ENCODE measurements at places on chromosomes 1 and 21.

- no peak for DNase-seq
Measured at GRCh38 chr1:20699558-20699957, 18.2 kb downstream of the KIF17 start.

DNA sequence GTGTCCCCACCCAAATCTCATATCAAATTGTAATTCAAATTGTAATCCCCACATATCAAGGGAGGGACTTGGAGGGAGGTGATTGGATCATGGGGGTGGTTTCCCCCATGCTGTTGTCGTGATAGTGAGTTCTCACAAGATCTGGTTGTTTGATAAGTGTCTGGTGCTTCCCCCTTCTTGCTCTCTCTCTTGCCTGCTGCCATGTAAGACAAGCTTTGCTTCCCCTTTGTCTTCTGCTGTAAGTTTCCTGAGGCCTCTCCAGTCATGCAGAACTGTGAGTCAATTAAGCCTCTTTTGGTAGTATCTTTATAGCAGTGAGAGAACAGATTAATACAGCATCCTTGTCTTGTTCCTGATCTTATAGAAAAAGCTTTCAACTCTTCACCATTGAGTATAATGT, 6.5 kb upstream of the LRRC39 start:
- no peak for DNase-seq

- no peak for DNase-seq
Measured at GRCh38 chr1:39187275-39188046, 17.0 kb upstream of the MACF1 start.

- DNase-seq = no peak
Measured at GRCh38 chr1:26945728-26946127, 14.5 kb downstream of the KDF1 start.

- no peak for DNase-seq
Measured at GRCh38 chr1:184791550-184791900, 36.9 kb upstream of the EDEM3 start.

DNA sequence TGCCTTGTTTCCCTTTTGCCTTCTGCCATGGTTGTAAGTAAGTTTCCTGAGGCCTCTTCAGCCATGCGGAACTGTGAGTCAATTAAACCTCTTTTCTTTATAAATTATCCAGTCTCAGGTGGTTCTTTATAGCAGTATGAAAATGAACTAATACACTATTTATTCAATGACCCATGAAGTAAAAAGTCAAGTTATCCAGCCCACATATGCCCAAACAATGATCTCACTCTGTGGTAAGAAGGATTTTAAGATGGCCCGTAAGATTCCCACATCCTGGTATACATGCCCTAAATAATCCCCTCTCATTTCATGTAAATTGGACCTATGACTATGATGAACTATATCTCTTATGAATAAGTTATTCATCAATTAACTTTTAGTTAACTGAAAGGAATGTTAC, 1008.3 kb upstream of the B3GALT2 start:
- no peak for DNase-seq

GRCh38 chr1:116605315-116605714, 34.5 kb upstream of the CD58 start:
- no peak for DNase-seq

DNA sequence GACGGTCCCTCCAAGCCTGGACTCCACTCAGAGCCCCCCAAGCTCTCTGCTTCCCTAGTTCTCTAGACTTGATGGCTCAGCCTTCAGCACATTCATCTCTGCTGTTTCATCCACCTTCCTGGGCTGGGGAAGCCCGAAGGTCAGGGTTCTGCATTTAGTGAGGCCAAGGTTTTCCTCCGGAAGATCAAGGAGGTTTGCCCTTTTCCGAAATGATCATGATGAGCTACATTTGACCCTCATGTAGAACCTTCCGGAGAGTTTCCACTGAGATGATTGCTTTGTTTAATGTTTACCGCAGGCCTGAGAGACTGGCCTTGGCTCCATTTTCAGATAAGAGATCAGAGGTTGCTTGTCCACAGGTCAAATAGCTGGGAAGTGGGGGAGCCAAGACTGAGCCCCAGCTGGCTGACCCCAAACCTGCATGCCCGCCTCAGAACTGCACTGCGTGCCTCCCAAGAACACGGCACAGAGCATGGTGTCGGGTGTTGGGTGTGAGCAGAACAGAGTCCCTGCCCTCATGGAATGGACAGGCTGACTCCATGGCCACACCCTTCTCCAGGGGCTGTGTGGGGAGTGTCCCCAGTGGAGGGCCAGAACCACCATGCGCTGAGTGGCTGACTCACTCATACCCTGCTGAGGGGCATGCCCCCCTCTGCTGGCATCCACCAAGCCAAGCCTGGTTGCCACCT, 200.8 kb upstream of the TMEM51 start:
- no peak for DNase-seq

GRCh38 chr1:151472856-151473731, 13.8 kb upstream of the POGZ start:
- DNase-seq = peak; percentile 21

GRCh38 chr1:222654849-222655248, 37.0 kb downstream of the MIA3 start:
- no peak for DNase-seq

- DNase-seq = no peak
Measured at GRCh38 chr1:209839875-209840546, 12.2 kb downstream of the UTP25 start.

DNA sequence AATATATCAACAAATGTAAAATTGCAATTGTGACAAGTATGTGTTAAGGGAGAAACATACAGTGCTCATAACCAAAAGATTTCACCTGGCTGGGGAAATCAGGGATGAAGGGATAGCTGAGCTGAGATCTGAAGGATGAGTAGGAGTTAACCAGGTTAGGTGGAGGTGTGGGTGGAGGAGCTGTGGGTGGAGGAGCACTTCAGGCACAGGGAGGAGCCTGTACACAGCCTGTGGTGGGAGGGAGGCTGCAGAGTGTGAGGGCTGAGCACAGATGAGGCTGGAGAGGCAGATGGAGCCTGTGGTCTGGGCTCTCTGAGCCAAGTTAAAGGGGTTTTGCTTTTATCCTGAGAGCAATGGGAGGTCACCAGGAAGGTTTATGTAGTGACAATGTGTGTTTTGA, 111.9 kb downstream of the XCL2 start:
- DNase-seq = no peak

GRCh38 chr1:246427611-246428010, 79.5 kb downstream of the SMYD3 start:
- no peak for DNase-seq

- DNase-seq = no peak
Measured at GRCh38 chr1:89087241-89087640, 22.2 kb upstream of the GBP1 start.

- DNase-seq = no peak
Measured at GRCh38 chr1:11339346-11340232, 66.6 kb downstream of the UBIAD1 start.

GRCh38 chr1:3795453-3796214, 664 bp downstream of the LRRC47 start:
- DNase-seq = no peak

DNA sequence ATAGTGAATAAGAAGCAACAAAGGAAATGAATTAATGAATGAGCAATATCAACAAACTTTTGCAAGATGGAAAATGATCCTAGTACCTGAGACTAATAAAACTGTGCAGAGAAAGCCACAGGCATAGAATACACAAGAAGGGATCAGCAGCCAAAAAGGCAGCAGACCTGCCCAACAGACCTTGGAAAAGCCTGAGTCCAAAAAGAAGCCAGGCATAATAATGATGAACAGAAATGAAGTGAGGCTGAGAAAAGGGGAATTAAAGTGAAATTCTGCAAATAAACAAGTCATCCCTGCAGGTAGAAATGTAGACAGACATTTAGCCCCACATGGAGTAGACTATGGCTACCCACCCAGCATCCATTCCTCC, 10.3 kb upstream of the PHTF1 start:
- no peak for DNase-seq

- DNase-seq = no peak
Measured at GRCh38 chr1:7117399-7118281, 332.4 kb downstream of the CAMTA1 start.

DNA sequence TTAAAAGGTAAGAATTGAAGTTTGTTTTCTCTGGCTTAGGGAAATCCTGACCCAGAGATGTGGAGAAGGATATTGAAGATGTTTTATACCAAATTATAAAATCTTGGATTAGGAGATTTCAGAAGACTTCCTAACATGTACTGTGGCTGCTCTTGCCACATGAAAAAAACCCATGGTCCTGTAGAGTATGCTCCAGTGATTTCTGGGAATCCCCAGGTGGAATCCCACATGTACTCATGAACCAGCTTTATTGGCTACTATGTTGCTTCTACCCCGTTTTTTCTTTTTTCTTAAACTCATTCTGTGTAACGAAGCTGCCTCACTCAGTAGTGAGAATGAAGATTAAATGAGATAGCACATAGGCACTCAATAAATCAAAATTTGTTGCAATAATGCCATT, 132.7 kb upstream of the SGIP1 start:
- DNase-seq = no peak

DNA sequence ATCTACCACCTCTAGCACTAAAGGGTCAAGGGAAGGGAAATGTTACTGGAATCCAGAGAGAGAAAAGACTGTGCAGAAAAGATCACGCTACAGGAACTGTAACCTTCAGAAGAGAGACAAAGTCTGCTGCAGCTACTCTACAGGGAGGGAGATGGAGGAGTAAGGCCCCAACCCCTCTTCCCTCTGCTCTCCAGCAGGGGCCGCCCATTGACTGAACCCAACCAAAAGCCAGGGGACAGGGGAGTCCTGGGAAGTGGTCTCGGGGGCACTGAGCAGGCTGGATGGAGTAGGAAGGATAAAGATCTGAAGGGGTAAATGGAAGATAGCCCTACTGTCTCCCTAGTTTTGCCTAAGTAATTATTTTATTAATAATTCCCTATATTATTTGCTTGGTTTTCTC, 72.8 kb upstream of the NR5A2 start:
- DNase-seq = no peak

GRCh38 chr1:26677306-26678115, 18.3 kb upstream of the ARID1A start:
- no peak for DNase-seq

DNA sequence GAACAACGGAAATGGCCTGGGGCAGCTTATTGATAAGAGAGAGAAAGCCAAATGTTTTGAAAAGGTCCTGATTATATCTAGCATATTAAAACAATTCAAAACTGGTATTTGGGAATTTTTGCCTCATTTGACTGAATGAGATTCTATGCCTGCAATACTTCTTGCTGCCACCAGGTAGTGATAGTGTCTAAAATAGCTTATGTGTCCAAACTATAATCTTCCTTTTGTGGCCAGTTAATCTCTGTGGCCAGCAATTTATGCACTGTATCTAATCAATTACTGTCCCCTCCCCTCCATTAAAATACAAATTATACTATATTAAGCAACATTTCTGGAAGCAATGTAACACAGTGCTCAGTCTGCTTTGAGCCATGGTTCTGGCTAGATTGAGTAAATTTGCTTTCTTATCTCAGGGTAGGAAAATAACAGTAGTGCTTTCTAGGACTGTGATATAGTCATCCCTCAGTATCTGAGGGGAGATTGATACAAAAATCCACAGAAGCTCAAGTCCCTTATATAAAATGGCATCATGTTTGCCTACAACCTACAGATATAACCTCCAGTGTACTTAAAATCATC, 91.8 kb downstream of the FOXD2 start:
- no peak for DNase-seq

DNA sequence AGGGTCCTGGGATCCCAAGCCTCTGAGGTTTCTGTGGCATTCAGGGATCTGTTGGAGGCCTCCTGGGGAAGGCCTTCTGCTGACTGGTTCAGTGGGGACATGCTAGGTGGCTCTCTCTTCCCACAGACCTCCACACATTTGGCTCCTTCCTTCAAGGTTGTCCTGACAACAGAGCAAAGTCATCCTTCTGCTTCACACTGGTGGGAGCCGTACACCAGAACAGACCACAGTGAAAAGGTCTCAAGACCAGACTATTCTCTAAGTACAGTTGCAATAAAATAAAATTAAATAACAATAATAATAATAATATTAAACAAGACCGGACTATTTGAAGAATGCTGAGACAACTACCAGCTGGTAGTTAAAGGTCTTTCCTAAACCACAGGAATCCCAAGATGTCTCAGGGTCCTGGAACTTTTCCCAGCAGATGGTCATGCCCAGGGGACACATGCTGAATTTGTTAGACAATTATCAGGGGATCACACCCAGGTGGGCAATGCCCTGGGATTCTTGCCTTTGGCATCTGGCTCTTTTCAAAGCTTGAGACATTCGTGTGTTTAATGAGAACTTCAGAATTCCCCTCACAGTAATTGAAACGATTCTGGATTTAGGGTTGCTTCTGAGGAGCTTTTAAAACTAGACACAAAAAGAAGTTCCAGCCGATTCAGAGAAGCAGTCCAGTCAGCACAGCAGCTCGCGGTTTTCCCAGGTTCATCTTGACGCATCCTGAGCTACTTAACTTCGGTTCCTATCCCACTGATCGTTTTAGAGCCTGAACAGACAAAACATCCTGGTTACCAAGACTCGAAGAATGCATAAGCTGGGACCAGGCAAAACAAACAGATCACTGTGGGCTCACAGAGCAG, 22.9 kb downstream of the HTR1D start:
- no peak for DNase-seq

DNA sequence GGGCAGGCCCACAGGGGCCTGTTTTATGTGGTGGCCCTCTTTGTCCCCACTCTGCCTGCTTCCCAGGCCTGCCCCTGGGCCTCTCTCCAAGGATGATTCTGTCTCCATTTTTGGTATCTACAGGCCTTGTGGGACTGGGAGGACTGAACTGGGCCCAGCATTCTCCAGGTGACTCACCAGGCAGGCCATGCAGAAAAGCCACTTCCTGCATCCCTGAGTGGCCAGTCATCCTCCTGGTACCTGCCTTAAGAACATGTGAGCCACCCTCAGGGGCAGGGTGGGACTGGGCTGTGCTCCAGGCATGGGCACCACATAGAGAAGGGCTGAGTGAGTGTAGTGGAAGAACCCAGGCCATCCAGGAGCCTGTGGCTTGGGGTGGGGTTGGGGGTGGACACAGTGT, 20.0 kb upstream of the BCAR3 start:
- DNase-seq = no peak

DNA sequence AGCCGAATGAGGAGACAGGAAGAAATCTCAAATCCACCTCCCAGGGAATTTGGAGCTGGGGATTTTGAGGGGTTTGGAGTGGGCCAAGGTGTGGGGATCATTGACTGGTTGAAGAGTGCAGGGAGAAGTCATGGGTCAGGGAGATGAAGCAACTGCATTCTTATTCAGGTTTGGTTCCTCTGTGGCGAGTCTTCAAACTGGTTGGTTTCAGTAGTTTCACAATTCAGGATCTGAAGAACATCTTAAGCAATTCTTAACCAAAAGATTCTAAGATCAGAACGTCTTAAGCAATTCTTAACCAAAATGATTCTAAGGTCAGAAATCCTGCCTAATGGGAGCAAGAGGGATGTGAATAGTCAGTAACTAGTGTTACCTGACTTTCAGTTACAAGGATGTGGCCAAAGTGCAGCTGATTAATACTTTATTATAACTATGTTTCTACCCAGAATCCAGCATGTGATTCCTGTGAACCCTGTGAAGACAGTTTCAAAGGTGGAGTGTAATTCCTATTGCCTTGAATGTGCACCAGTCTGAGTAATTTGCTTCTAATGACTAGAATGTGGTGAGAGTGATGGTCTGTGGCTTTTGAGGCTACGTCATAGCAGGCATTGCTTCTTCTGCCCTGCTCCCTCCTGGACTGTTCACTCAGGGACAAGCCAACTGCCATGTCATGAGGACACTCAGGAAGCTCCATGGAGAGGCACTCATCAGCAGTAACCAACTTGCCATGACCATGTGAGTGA, 61.2 kb downstream of the OLFML3 start:
- no peak for DNase-seq
